ENCODE measurements at places on chromosomes 13 and 19. TPM values are rescaled to one million over a fixed set of nuclear protein-coding genes. Genes with fewer than 3 reads are reported as not detected.

ZNF420 gene
- total RNA-seq, result 9.1 TPM

ZNF506 gene
- total RNA-seq, result 9.4 TPM

ICAM4 gene
- total RNA-seq, result not detected

GRCh38 chr19:45578861-45579260 lies 5.7 kb downstream of the OPA3 start:
- no peak for DNase-seq

DNA sequence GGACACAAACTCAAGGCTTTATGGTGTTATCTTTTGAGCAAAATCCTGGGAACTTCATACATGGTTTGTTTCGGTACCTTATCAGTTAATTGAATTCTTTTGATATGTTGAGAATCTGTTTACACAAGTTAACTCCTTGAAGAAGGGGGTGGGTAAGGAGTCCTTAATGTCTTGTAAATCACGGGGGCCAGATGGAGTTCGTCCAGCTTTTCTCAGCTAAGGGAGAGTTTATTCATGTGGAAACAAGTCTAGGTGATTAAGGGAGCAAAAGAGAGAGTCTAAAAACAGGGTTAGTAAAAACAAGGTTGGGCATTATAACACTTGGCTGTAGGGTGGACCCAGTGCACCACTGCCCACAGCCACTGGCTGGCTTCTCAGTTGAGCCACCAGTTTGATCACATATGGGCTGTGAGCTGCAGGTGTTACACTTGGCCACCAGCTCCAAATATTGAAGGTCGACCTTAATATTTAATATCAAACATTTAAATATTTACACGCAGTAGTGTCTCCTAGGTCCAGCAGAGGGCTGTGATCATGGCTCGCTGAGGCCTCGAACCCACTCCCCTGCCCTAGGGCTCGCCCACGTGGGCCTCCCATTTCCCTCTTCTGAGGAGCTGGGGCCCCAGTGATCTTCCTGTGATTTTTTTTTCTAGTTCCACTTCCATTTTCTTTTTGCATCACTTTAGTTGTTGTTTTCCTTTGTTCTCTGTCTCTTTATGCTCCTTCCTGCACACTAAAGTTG lies 21.0 kb upstream of the ZNF43 start:
- DNase-seq, result no peak

Measured in LHCN-M2 (cell line).